ENCODE measurements at places on chromosomes 2 and 18. TPM values are rescaled to one million over a fixed set of nuclear protein-coding genes. Genes with fewer than 3 reads are reported as not detected.

GALNT5 gene
- not detected for total RNA-seq

MC2R gene
- total RNA-seq, result not detected

DDX18 gene
- 111 TPM for total RNA-seq

ANKRD30B gene
- not detected for total RNA-seq

G6PC2 gene
- not detected for total RNA-seq

WDFY1 gene
- 31.5 TPM for total RNA-seq

RMND5A gene
- total RNA-seq, result 37.4 TPM

RGPD3 gene
- 0.47 TPM for total RNA-seq

COL3A1 gene
- total RNA-seq, result not detected

DOK1 gene
- total RNA-seq, result 34.8 TPM

RPS27A gene
- 2,280 TPM for total RNA-seq

Data from CD4-positive, alpha-beta memory T cell (primary cell).